Stimulated activated naive CD4-positive, alpha-beta T cell treated with Interleukin-2 at 50 U/mL for 16 hours (primary cell): ENCODE measurements at places on chromosomes 3 and 15.

- DNase-seq = no peak
These were observed 14.7 kb downstream of the PGBD4 start for GRCh38 chr15:34116620-34117019.

GRCh38 chr3:27726240-27726639 lies 4.1 kb upstream of the EOMES start:
- no peak for DNase-seq

DNA sequence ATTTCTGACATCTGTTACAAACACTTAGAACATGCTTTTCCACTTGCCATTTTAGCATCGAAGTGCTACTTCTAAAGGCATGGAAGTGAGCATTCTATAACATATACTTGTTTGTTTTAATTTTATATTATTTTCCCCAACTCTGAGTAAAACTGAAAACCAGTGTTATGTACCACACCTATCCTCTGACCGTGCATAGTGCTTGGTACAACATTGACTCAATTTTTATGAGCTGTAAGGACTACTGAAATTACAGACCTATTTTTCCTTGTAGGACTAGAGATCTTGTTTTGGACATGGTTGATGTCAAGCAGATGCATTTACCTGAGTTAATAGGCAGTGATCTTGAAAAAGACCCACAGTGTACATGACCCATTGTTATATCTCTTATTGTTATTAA lies 51.5 kb upstream of the CCNB2 start:
- DNase-seq = no peak

DNA sequence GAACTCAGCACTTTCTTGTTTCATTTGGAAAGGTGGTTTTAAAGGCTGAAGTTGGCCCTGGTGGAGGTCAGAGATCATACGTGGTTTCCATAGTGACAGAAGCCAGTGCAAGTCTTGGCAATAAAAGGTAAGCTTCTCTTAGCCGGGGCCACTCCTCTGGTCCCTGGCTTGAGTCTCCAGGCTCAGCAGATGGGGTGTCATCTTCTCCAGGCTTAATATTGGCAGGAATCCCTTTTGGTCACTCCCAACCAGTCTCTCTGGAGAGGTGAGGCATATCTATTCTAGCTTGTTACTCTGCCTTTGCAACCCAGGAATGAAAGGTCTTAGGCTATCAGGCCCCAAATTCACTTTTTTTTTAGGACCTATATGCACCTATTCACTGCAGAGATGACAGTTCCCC lies 4.8 kb downstream of the CYP19A1 start:
- no peak for DNase-seq

DNA sequence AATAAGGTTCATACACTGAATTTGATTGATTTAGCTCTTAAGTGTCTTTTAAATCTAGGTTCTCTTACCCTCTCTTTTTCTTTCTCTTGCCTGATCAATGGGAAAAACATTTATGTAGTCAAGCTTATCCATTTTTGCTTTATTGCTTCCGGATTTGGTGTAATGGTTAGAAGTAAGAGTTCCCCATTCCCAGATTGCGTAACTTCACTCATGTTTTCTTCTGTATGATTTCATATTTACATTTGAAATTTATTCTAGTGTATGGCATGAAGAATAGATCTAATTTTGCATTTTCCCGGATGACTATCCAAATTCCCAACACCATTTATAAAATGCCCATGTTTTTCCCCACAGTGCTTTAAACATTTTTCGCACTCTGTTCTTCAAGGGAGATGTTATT lies 27.9 kb upstream of the SV2B start:
- no peak for DNase-seq

- no peak for DNase-seq
These were observed 239.5 kb downstream of the SATB1 start for GRCh38 chr3:18185624-18186023.

DNA sequence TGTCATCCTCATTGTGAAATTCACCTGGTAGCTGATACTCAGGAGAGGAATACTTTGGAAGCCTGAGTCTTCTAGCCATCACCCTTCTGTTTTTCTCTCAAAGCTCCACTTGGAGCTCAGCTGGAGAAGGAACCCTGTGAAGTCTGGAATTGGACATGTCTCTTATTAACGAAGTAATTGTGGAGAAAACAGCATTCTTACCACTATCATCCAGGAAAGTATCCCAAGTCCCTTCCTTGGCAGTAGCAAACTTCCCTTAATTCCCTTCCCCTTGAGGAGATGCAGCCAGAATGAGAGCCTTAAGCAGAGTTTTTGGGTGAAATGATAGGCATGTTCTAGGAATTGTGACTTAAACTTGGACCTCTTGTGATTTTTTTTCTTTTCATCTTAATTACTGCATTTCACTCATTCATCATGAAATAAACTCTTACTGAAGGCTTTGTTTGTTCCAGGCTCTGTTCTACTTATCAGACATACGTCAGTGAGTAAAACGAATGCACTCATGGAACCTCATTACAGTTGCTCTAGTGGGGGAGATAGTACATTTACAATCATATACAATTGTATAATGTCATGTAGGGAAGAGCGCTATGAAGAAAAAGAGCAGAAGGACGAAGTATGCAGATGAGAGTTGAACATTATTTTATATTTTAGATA lies 30.5 kb upstream of the TCF12 start:
- no peak for DNase-seq

DNA sequence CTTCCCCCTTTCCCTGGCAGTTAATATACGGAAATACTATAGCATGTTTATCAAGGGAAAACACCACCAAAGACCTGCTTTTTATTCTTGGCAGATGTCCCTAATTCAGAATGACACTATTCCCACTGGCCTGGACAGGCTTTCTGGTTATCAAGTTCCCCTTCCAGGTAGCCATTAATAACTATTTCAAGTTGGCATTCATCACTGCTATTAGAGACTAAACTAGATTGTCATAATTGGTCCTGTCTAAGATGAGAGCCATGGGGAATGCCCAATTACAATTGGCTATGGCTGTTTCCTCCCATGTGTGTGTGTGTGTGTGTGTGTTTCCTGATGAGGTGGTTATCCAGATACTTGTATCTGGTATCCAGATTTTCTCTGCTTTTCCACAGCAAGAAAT lies 608.1 kb downstream of the SQOR start:
- DNase-seq = no peak

GRCh38 chr15:85642693-85643066 lies 152.0 kb downstream of the KLHL25 start:
- DNase-seq = no peak

GRCh38 chr3:165359005-165359404 lies 162.8 kb upstream of the SLITRK3 start:
- DNase-seq = no peak

- DNase-seq = no peak
These were observed 5.8 kb upstream of the USP50 start for GRCh38 chr15:50552238-50552637.

DNA sequence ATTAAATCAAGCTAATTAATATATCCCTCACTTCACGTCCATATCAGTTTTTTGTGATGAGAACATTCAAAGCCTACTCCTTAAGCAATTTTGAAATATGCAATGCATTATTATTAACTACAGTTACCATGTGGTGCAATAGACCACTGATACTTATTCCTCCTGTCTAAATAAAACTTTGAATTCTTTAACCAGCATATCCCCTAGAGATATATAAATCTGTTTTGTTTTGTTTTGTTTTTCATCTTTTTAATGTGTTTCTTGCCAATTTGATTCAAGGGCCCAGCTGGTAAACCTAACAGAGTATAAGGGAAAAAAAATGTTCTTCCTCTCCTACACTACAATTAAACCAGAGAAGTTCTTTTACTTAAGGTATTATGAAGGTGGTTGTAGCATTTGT lies 524.2 kb downstream of the NAALADL2 start:
- no peak for DNase-seq

DNA sequence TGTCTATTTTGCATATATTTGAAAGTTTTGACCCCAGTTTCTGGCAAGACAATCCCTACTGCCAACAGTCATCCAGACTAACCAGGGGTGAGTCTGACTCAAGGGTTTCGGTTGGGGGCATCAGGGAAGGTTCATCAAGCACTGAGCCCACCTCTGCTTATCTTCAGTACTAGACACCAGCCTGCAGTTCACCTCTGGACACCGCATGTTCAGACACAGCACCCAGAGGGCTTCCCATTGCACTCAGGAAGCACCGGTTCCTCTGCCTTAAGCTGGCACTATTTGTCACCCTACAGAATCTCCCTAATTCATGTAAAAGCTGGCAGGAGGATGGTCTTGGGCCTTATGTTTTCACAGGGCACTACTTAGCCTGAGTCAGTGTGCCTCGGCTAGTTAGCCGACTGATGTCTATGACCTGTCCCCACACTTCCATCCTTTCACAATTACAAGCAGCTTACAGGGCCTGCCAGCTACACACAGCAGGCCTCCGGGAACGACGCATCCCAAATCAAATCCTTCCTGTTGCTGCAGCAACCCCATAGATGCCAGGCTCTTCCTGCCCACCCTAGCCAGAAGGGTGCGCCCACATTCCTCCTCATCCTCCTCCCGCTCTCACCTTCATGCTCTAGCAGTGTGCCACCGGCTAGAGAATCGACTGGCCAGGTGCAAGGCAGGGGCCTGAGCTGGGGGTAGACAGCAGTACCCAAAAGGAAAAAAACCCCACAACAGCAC lies 52.5 kb downstream of the SH3BP5 start:
- DNase-seq = no peak

- DNase-seq = no peak
These were observed 5.0 kb downstream of the SSUH2 start for GRCh38 chr3:8639659-8640000.

DNA sequence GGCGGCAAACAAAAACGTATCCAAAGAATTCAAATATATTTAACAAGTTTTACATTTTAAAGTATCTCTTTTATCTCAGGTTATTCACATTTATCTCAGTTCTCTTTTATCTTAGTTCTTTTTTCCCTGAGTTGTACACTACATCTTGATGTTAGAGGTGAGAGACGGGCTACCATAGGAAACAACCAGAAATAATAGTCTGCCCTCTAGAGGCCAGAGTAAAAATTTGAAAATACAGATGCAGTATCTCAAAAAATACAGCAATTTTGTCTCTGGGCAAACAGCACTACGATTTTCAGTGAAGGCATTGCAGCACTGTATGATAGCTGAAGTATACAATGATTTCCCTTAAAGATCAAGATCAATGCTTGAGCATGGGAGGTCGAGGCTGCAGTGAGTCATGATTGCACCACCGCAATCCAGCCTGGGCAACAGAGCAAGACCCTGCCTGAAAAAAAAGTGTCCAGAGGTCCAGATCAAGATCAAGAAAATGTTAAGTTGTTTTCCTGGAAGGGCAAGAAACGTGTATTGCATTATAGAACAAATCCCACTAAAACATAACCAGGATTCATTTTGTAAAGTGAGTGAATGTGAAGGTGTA lies 82.6 kb upstream of the ATP11B start:
- DNase-seq = no peak

DNA sequence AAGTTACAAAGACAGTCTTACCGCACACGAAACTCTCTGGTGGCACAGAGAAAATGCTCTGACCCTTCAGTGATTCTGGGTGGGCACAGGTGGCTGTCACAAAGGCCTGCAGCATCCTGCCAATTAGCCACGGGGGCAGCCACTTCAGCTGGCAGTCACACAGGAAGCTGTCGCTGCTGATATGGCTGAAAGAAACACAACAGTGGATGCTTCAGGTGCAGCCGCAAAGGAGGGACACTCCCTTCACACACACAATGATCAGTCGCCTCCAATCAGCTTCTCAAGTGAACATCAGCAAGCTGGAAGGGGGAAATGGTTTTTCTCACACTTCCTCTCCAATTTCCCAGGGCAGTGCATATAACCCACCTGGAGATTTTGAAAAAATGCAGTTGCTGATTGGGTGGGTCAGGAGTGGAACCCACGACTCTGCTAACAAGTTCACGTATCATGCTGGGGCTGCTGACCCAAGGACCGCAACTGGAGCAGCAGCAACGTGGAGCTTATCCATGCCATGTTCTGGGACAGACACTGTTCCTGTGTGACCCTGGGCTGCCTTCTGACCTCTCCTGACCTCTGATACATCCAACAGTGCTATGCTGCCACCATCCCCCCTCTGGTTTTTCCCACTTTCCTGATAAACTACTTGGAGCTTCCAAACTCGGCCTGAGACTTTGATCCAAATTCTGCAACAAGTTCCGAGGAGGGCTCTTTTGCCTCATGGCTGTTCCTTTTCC lies 106.6 kb downstream of the LRIG1 start:
- DNase-seq = peak; percentile 24
